ENCODE measurements at places on chromosomes 4 and X.

- H3K4me3 ChIP-seq, result no peak overlapping the region
- H3K27ac ChIP-seq, result peak overlapping the region; percentile 99
- no peaks in the 10 kb centered on the region for H3K27me3 ChIP-seq
- peaks cover 12% of the 10 kb centered on the region for H3K4me1 ChIP-seq
These were observed 144.0 kb downstream of the SH3KBP1 start for GRCh38 chrX:19743386-19743785.

DNA sequence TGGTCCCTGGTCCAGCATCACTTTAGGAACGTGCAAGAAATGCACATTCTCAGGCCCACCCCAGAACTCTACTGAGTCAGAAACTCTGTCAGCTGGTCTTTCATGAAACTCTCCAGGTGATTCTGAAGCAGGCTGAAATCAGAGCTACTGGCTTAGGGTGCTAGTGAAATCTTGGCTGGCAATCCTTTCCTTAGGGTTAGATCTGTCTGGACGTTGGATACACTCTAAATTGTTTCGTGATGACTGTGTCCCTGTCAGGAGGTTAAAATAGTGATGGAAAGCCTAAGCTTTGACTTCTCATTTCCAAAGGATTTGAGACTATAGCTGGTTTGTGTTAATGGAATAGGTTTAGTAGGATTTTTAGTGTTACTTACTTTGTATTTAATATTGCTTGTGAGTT lies 99.1 kb downstream of the ARHGAP10 start:
- DNase-seq, result no peak
- H3K4me3 ChIP-seq, result no peak overlapping the region
- H3K36me3 ChIP-seq, result no peaks in the 10 kb centered on the region
- H3K27me3 ChIP-seq, result no peaks in the 10 kb centered on the region
- peaks cover 5% of the 10 kb centered on the region for H3K4me1 ChIP-seq

GRCh38 chr4:34417160-34417559 lies 1827.2 kb downstream of the ARAP2 start:
- H3K4me3 ChIP-seq, result no peak overlapping the region
- no peaks in the 10 kb centered on the region for H3K4me1 ChIP-seq
- DNase-seq, result no peak
- no peaks in the 10 kb centered on the region for H3K27me3 ChIP-seq
- no peaks in the 10 kb centered on the region for H3K36me3 ChIP-seq

DNA sequence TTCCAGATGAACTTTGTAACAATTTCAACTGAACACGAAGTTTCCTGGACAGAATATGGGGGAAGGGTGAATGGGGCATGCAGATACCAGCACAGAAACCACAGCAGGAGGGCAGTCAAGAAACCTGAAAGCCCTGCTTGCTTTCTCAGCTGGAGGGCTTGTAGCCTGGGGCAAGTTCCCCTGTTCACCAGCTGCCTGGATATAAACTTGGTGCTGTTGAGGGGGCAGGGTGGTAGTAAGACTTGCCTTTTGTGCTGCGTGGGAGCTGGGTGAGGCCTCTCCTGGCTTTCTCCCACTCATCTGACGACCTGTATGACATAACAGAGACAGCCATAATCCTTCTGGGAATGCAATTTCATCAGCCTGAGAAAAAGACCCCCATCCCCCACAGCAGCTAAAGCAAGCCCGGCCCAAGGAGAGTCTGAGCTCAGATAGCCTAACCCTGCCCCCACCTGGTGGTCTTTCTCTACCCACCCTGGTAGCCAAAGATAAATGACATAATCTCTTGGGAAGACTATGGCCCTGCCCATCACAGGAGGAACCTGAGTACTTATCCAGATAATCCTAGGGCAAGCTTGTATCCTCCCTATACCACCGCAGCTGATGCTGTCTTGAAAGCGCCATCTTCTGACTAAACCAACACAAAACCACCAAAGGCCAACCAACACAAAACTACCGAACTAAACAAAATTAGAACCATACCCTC lies 234.3 kb downstream of the LAS1L start:
- no peak for DNase-seq
- no peaks in the 10 kb centered on the region for H3K27me3 ChIP-seq
- no peaks in the 10 kb centered on the region for H3K4me1 ChIP-seq
- H3K4me3 ChIP-seq, result no peak overlapping the region
- H3K27ac ChIP-seq, result no peak overlapping the region
- no peaks in the 10 kb centered on the region for H3K36me3 ChIP-seq

DNA sequence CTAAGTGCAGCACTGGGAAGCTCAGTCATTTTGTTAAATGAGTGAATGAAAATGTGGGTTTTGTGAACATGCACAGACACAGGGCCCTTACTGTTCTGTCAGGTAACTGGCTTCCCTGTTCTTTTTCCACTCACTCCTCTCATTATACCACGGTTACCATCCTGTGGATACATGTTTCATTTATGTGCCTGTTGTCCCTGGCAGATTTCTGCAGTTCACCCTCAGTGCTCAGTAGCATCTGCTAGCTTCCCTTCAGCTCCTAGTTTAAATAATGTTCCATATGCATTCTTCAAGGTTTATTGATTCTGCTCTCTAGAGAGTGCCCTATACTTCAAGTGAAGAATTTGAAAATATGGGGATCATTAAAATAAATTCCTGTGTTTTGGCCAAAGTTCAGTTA lies 1634.3 kb upstream of the ADGRL3 start:
- H3K36me3 ChIP-seq, result no peaks in the 10 kb centered on the region
- no peaks in the 10 kb centered on the region for H3K27me3 ChIP-seq
- H3K4me3 ChIP-seq, result no peak overlapping the region
- H3K27ac ChIP-seq, result no peak overlapping the region
- no peaks in the 10 kb centered on the region for H3K4me1 ChIP-seq
- no peak for DNase-seq

- no peaks in the 10 kb centered on the region for H3K27me3 ChIP-seq
- H3K4me3 ChIP-seq, result no peak overlapping the region
These were observed 47.3 kb upstream of the SMIM31 start for GRCh38 chr4:164706675-164707074.

DNA sequence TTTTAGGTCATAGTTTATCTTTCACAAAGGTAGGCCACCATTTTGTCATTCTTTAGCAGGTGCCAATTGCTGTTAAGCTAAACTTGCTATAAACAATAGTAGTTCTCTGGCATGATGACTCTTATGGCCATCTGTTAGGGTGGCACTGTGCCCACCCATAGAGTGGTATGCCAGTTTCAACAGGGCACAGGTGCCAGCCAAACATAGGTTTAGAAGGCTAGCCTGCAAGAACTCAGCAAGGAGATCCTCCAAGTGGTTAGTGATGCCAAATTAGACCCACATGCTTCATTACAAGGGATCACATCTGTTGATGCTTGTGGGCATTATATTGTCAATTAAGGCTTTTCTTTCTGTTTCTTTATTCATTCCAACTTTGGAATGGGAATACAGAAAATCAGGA lies 204.5 kb downstream of the FMR1NB start:
- no peak for DNase-seq
- no peaks in the 10 kb centered on the region for H3K36me3 ChIP-seq
- H3K27me3 ChIP-seq, result no peaks in the 10 kb centered on the region
- no peak overlapping the region for H3K27ac ChIP-seq
- no peaks in the 10 kb centered on the region for H3K4me1 ChIP-seq

DNA sequence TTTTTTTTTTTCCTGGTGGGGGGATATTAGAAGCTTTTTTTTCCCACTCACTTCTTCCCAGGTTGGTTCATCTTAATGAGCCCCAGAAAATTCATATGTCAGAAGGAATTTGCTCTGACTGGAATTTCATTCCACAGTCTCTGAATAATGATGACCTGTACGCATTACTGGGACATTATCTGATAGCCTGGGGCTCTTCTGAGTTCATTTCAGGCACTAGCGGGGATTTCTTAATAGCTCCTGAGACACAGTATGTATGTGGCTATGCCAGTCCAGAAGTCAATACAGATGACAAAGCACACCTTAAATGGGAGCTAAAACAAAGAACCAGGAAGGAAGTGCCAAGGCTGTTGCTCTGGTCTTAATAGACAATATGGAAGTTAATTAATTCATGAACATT lies 295.2 kb upstream of the IGFBP7 start:
- DNase-seq, result no peak
- H3K4me3 ChIP-seq, result no peak overlapping the region
- no peaks in the 10 kb centered on the region for H3K27me3 ChIP-seq

GRCh38 chr4:74374561-74375327 lies 9.8 kb downstream of the EREG start:
- no peak for DNase-seq
- H3K4me1 ChIP-seq, result no peaks in the 10 kb centered on the region
- H3K27me3 ChIP-seq, result no peaks in the 10 kb centered on the region
- H3K36me3 ChIP-seq, result no peaks in the 10 kb centered on the region
- H3K27ac ChIP-seq, result no peak overlapping the region
- H3K4me3 ChIP-seq, result no peak overlapping the region

DNA sequence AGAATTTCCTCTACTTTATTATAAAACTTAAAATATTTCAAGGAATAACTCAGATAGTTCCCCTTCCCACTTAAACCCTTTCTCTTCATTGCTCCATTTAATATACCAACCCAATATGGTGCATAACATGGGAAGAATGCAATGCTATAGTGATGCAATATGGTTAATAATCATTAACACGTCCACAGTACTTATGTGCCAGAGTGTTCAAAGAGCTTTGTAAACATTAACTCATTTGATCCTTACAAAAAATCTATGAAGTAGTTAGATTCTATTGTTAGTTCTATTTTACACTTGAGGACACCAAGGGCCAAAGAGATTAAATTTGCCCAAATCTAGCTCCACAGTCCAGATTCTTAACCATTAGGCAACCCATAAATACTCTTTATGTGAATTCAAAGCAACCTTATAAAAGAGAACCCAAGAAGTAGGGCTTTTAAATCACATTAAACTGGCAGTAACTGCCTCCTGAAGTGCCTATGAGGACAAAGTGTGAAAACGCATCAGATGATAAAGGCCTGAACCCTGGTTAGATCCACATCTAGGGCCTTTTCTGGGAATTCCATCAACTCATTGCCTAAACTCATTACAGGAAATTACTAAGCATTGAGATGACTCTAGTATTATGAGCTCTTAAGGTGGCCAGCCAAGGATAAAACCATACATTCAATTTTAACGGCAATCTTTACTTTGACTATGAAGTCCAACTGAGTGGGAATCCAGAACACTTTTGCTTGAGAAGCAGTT lies 94.3 kb downstream of the AREG start:
- no peaks in the 10 kb centered on the region for H3K36me3 ChIP-seq
- no peak overlapping the region for H3K27ac ChIP-seq
- H3K4me1 ChIP-seq, result no peaks in the 10 kb centered on the region
- no peaks in the 10 kb centered on the region for H3K27me3 ChIP-seq
- no peak for DNase-seq
- no peak overlapping the region for H3K4me3 ChIP-seq

DNA sequence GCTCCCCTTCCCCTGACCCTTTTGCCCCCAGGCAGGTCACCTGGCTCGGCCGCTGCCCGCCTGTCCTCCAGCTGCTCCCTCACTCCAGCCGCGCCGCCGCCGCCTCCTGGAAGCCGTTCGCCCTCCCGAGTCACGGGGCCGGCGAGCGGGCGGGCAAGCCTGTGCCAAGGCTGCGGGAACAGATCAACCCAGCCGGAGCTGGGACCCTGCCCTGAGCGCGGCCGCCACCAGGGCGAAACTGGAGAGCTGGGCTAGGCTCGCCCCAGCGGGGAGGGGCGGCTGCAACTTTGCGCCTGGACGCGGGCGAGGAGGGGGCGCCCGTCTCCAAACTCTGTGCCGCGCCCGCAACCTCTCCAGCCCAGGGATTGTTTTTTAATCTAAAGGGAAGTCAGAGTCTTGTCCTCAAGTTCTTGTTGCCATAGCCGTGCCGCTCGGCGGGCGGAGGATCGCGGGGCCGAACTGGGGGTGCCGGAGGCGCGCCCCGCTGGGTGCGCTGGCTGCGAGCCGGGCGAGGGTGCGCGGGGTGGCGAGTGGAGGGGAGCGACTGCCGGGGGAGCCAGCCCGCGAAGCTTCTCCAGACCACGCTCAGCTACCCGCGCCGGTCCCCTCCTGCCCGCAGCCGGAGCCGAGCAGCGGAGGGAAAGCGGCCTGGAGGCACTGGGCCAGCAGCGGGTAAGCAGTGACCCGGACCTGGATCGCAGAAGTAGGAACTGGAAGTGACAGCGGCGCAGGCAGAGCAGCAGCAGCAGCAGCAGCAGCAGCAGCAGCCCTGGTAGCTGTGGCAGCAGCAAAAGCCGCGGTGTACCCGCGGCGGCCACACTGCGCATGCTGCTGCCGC lies 13.4 kb downstream of the ARHGEF6 start:
- H3K36me3 ChIP-seq, result no peaks in the 10 kb centered on the region
- peaks cover 11% of the 10 kb centered on the region for H3K27me3 ChIP-seq
- H3K4me3 ChIP-seq, result peak overlapping the region; percentile 63
- H3K27ac ChIP-seq, result peak overlapping the region; percentile 64
- no peak for DNase-seq
- H3K4me1 ChIP-seq, result peaks cover 32% of the 10 kb centered on the region

GRCh38 chrX:11528623-11529022 lies 137.1 kb downstream of the ARHGAP6 start:
- H3K4me1 ChIP-seq, result no peaks in the 10 kb centered on the region
- no peaks in the 10 kb centered on the region for H3K36me3 ChIP-seq
- DNase-seq, result no peak
- H3K4me3 ChIP-seq, result no peak overlapping the region
- no peak overlapping the region for H3K27ac ChIP-seq

DNA sequence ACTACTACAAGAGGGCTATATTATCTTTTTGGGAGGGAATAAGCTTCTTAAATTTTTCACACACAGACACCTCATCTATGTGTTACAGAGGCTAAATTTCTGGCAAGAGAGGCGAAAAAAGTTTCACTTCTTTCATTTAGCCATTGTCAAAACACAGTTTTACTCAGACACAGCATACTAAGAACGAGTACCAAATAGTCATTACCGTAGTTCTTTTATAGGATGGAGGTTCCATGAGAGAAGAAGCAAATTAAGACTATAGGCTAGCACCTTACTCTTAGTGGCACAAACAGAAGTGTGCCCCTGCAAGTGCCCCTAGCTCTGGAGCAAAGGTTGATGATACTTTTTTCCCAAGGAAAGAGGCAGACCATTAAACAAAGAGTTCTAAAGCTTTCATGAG lies 26.2 kb downstream of the UGT2B7 start:
- DNase-seq, result no peak
- no peaks in the 10 kb centered on the region for H3K27me3 ChIP-seq
- no peaks in the 10 kb centered on the region for H3K36me3 ChIP-seq

DNA sequence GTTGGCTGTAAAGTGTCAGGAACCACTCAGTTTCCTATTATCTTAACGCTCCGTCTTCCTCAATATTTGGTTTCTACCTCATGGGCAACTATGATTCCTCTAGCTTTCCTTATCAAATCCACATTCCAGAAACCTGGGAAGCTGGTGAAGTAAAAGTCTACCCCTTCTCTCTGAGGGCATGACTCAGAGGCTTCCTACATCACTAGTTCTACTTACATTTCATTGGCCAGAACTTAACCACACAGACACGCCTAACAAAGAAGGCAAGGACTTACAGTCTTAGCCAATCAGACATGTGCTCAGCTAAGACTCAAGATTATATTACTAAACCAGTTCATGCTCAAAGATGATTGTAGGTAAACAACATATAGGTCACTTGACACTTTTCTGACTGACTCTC lies 30.4 kb downstream of the COX7B2 start:
- no peaks in the 10 kb centered on the region for H3K27me3 ChIP-seq
- H3K36me3 ChIP-seq, result no peaks in the 10 kb centered on the region
- H3K4me1 ChIP-seq, result no peaks in the 10 kb centered on the region

- H3K36me3 ChIP-seq, result no peaks in the 10 kb centered on the region
- H3K4me3 ChIP-seq, result no peak overlapping the region
- no peak overlapping the region for H3K27ac ChIP-seq
- peak; percentile 77 for DNase-seq
- no peaks in the 10 kb centered on the region for H3K27me3 ChIP-seq
These were observed 503.3 kb upstream of the FAM241A start for GRCh38 chr4:111641813-111642579.

GRCh38 chr4:8574796-8575370 lies 5.3 kb upstream of the GPR78 start:
- no peaks in the 10 kb centered on the region for H3K27me3 ChIP-seq
- DNase-seq, result no peak
- H3K4me3 ChIP-seq, result no peak overlapping the region
- H3K4me1 ChIP-seq, result no peaks in the 10 kb centered on the region
- no peaks in the 10 kb centered on the region for H3K36me3 ChIP-seq
